ENCODE measurements at places on chromosomes 16 and 17. TPM values are rescaled to one million over a fixed set of nuclear protein-coding genes. Genes with fewer than 3 reads are reported as not detected.

CCL4L2 gene
- total RNA-seq = not detected

GRCh38 chr17:72146371-72146770 lies 25.6 kb downstream of the SOX9 start:
- no peak for DNase-seq

GRCh38 chr17:66464921-66465320 lies 162.5 kb downstream of the PRKCA start:
- no peak for DNase-seq

GRCh38 chr17:74251051-74251450 lies 23.0 kb upstream of the DNAI2 start:
- no peak for DNase-seq

GNG13 gene
- not detected for total RNA-seq

GRCh38 chr17:58918884-58919283 lies 163.2 kb downstream of the PPM1E start:
- DNase-seq = no peak

Data from sigmoid colon (tissue), 7 donors.